Activated CD4-positive, alpha-beta memory T cell treated with anti-CD3 and anti-CD28 coated beads, Interleukin-2, amount 10 ng/mL, durations not matched to agents 7 days and 5 days (primary cell): ENCODE measurements at places on chromosomes 2 and 18.

DNA sequence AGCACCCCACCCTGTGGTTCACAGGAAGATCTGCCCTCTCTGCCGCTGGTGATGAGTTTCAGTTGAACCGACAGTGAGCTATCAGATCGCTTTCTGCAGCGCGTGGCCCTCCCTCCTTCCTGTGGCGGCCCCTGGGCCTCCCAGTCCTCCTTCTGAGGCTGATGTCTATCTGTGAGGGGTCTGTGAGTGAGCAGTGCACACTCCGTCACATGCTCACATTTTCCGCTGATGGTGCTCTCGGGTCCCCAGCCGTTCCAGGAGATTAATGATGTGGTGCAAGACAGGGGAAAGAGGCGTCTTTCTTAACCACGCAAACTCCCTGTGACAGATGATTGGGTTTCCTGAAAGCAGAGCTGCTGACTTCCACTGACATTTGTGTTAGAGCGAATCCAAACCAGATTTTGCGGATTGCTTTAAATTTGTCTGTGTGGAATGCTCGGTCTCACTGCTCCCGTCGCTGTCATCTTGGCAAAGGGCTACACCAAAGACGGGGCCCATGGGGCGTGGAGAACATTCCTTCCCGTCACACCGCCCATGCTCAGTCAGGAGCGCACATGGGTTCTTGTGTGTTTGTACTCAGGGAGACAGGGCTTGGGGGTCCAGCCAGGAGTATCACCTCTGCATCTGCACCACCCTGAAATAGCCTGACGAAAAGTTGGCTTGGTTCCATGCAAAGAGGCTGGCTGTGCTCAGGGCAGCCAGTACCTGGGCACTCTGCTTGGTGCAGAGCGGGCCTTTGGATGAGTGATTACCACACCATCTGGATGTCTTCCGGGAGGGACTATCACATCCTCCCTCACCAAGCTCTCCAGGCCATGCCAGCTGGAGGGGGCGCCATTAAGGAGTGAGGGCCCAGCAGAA, 154.7 kb upstream of the HS6ST1 start:
- DNase-seq = peak; percentile 52

DNA sequence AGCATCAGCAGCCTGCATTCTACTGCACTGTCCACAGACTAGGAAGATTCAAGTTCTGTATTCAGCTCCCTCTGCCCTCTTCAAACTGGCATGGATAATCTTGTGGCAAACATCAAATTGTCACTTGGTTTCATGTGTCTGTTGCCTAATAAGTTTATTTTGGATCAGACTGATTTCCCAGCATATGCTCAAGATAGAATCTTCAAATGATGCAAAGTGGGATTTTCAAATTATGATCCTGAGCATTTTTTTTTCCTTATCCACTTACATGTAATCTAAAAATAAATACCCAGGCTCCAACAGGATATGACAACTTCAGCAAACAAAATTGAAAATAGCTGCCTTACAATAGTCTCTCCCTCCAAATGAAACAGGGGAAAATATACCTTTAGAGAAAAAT, 160.9 kb upstream of the VRK2 start:
- DNase-seq = no peak

- DNase-seq = no peak
Measured at GRCh38 chr18:12306752-12307700, 1.0 kb upstream of the TUBB6 start.

GRCh38 chr2:52695731-52696130, 1071.9 kb upstream of the CHAC2 start:
- no peak for DNase-seq
